Activated naive CD8-positive, alpha-beta T cell treated with anti-CD3 and anti-CD28 coated beads, Interleukin-2, amount 50 U/mL, for 16 hours (primary cell): ENCODE measurements at places on chromosomes 5 and 9.

GRCh38 chr9:114386886-114387679 is 699 bp downstream of the AKNA start:
- DNase-seq = no peak

GRCh38 chr9:113793558-113793957 is 82.6 kb upstream of the ZNF618 start:
- DNase-seq = no peak

GRCh38 chr9:109811876-109812275 is 31.9 kb downstream of the PALM2AKAP2 start:
- no peak for DNase-seq

GRCh38 chr9:73577848-73578247 is 426.2 kb downstream of the ANXA1 start:
- no peak for DNase-seq

- no peak for DNase-seq
These were observed 227.8 kb upstream of the TBCA start for GRCh38 chr5:78003919-78004318.
